ENCODE measurements at places on chromosomes 3 and 15. TPM values are rescaled to one million over a fixed set of nuclear protein-coding genes. Genes with fewer than 3 reads are reported as not detected.

GRCh38 chr3:57160765-57161538 is 4.2 kb downstream of the IL17RD start:
- no peak for DNase-seq

DNA sequence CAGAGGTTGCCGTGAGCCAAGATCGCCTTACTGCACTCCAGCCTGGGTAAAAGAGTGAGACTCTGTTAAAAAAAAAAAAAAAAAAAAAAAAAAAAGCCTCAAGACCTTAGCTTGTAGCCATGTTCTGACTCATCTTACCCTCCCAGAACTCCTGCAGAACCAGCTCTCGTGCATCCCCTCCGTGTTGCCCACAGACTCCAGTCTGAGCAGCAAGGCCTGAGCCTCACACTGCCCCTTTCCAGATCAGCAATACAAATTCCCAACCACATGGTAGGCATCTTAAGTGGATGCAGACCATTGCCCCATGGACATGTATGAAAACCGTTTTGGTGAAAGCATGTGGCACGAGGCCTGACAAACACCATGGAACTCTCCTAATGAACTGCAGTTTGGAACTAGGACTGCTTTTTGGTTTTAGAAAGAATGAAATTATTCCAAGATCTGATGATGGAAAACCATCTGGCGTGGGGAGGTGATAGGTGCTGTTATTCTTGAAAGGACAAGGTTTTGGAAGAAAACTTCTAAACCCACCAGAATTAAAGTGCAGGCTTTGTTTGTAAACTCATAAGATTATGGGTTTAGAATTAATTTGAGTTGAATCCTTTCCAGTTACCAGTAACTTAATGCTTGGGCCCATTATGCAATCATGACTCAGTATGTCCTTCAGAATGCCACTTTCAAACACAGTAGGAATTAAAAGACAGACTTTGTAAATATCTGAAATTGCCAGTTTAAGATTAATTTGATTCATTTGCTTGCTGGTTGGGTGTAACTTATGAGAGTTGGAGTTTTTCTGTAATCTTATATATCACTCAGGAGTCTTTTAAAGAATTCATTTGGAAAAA is 163.7 kb upstream of the LRTM1 start:
- DNase-seq: no peak

GRCh38 chr3:105561876-105562275 is 195.2 kb downstream of the ALCAM start:
- DNase-seq: no peak

DNA sequence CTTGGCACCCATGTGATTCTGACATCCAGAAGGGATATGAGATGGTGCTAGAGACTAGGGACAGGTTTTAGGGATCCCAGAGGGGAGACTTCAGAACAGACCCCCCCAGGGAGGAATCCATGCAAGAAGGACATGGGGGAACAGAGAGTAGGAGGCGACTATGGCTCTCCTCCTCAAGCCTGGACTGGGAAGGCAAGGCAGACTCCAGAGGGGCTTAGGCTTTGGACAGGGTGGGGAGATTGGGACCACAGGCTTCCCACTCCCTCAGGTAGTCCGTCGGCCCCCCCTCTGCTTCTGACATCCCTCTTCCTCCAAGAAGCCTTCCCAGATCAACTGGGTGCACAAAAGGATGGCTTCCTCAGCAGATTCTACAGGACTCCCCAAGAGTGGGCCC is 3.0 kb upstream of the VIPR1 start:
- no peak for DNase-seq

DNA sequence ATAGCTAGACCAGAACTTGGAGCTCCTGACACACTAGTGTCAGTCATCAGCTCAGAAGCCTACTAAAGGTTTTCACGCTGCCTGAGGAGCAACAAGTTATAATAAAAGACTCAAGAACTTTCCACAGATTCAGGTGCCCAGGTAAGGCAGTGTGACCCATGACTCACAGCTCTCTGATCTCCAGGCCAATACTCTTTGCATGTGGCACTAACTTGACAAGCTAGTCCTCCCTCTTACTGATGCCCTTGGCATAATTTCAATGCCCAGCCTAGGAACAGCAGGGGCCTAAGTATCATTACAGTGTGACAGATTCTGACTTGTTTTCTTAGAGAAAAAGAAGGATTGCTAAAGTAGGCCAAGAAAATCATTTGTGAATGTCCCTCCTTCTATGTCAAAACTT is 38.4 kb downstream of the MEIS2 start:
- DNase-seq: no peak

- no peak for DNase-seq
Observed at GRCh38 chr3:132283440-132283839, 33.8 kb upstream of the ACP3 start.

DNA sequence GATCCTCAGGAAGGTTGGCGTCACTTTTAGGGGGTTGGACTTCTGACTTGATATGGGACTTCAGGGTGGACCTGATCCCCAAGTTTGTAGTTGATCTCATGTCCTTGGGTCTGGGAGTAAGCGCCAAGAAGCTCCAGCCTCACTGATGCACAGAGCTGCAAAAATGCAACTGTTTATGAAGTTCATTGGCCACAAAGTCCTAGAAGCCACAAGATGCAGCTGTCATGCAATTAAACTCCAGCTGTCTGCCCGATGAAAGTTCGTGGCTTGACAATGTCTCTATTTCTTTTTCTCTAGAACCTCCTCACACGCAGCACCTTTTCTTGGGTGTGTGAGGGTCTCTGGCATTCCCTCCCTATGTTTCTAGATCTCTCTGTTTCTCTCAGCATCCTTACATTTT is 9.2 kb upstream of the ACAN start:
- DNase-seq: no peak

DNA sequence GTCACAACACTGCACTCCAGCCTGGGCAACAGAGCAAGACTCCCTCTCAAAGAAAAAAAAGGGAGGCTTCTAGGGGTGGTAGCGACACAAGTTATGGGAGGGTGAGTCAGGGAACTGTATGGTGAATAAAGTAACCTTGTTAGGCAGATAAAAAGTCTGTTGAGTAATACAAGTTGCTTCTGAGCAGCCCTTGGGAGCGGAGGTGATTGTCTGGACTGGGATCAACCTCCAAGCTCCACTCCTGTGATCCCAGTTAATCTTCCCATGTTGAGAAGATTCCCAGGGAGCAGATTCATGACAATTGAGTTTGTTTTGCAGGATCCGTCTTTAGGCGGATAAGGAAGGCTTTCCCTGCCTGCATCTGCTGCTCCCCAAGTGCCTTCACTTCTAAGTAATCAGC is 335.9 kb downstream of the THSD4 start:
- DNase-seq: no peak

GRCh38 chr15:68610825-68611224 is 32.0 kb downstream of the CORO2B start:
- DNase-seq: no peak

DNA sequence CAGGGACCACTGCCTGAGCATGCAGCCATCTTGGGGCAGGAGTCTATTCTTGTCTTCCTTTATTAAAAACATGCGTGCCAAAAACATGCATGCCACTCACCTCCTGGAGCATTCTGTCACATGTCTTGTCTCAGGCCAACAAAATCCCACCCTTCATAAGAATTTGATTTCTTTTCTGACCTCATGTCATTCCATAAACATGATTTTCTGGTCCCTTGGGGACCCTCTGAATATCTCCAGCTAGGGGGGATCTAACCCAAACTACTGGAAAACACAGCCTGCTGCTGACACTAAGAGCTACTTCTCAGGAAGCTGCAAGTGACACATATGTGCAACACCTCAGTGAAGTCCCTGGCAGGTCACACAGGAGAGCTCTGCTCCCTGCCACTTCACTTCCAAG is 26.8 kb upstream of the NOX5 start:
- DNase-seq: no peak

- DNase-seq: no peak
Observed at GRCh38 chr15:47513471-47513870, 203.8 kb upstream of the SEMA6D start.

DNA sequence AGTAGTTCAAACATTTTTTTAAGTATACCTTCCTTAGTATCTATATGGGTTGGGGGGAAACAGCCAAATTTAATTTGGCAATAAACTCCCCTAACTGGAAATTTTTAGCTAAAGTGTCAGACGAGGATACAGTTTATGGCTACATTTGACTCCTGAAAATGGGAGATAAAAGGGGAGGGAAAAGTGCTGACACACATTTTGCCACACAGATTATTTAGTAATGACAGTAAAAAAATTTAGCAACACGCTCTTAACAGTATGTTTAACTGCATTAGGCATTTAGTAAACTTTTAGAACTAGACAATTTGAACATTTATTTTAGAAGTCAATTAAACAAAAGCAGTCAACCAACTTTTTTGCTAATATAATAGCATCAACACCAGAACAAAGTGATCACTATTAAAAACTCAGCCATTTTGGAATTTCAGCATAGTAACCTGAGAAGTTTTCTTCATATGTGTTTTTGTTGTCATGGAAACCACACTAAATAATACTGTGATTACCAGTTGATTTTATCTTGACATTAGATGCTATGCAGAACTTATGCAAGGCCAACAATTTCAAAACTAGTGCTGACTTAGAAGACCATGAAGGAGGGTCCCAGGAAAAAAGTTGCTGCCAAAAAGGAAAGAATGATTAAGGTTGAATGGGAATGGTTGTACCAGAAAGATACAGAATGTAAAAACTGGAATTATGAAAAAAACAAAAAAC is 47.0 kb upstream of the TFG start:
- DNase-seq: no peak

DNA sequence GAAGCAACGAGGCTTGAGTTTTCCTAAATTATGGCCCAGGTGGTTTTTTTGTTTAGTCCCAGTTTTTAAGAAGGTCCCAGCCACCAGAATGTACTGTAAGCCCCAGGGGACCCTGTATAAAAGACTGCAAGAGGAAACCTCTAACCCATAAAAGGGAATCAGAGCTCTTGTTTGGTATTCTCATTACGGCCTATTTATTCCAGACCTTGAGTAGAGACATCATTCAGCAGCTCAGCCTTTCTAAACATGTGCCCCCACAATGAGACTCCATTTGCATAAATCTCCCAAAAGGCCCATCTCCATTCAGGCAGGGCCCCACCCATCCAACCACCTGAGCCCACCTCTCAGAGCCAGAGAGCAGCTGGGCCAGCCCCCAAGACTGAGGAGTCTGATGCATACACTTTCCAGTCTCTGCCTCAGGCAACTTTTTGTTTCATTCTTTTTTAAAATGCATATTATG is 25.7 kb downstream of the ZDHHC3 start:
- no peak for DNase-seq

DNA sequence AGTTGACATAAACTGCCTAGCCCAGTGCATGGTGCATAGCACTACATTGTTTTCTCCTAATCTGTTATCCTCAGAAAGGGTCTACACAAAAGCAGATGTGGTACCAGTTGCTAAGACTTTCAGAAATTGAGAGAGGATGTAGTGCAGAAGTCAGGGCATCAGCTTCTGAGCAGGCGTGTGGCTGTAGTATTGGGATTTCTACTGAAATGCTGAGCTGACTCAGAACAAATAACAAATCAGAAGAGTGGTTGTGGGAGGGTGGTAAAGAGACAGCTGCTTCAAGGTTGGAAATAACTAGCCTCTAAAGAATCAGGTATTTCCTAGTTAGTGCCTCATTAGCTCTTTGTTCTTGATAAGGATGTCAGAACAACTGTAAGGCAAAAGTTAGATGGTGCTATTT is 161.3 kb downstream of the AKAP13 start:
- no peak for DNase-seq

- no peak for DNase-seq
Observed at GRCh38 chr3:46971742-46972141, 4.8 kb downstream of the CCDC12 start.

GRCh38 chr3:24853685-24854490 is 359.2 kb upstream of the THRB start:
- DNase-seq: no peak

DNA sequence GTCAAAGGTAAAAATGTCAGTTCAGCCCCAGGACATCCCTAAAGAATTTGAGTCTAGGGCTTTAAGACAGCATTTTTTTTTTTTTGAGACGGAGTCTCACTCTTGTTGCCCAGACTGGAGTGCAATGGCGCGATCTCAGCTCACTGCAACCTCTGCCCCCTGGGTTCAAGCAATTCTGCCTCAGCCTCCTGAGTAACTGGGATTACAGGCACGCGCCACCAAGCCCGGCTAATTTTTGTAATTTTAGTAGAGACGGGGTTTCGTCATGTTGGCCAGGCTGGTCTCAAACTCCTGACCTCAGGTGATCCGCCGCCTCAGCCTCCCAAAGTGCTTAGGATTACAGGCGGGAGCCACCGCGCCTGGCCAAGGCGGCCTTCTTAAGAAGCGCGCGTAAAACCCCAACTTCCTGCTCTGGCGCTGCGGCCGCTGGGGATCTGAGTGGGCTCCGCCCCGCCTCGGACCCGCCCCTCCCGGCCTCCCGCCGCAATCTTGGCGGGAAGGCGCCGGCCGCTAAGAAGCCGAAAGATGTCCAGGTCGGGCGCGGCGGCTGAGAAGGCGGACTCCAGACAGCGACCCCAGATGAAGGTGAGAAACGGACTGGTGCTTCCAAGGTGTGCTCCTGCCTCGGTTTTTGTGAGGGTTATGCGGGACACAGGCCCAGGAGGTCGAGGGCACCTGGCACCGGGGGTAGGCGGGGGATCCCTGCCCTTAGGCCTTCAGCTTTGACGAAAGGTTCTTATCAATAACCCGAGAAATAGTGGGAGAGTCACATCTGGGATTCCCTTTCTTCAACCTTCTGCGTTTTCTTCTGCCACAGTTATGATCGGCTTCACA is at the start of gene WDR76:
Gene WDR76, plus strand, starts transcription at position 495 of the 834 bp plus-strand sequence. Its CDS starts 31 bp downstream, at position 526.
- peak; percentile 79 for DNase-seq

DNA sequence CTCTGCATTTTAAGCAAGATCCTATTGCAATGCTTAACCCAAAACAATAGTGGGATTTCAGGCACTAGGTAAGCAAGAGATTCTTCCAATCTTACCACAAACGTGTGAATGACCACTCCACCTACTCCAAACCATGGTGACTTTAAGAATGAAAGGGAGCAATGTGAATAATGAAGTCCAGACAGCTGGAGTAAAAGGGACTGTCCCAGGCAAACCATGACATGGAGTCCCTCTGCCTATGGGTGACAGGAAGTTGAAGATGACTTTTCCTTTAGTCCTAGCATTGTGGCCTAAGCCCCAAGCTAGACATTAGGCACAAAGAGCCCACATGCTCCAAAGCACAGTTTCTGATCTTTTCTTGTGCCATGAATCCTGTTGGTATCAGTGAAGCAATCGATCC is 179.0 kb downstream of the SHQ1 start:
- DNase-seq: no peak

MAP1A gene
- 8.7 TPM for total RNA-seq

SEMA6D gene
- 7.4 TPM for total RNA-seq

FBXW12 gene
- total RNA-seq: not detected

NRG4 gene
- total RNA-seq: 6.4 TPM

MESP1 gene
- total RNA-seq: 12.2 TPM

ABHD10 gene
- total RNA-seq: 10.3 TPM

ARGFX gene
- total RNA-seq: not detected

PARP9 gene
- total RNA-seq: 14.4 TPM

MORC1 gene
- not detected for total RNA-seq

SOX14 gene
- not detected for total RNA-seq

MUC4 gene
- total RNA-seq: not detected

GXYLT2 gene
- 1.1 TPM for total RNA-seq

MFAP1 gene
- total RNA-seq: 20.9 TPM

Measured in psoas muscle (tissue), 8 donors.